Brain (organoid and tissue), 16 donors: ENCODE measurements at places on chromosomes 7 and 10.

DNA sequence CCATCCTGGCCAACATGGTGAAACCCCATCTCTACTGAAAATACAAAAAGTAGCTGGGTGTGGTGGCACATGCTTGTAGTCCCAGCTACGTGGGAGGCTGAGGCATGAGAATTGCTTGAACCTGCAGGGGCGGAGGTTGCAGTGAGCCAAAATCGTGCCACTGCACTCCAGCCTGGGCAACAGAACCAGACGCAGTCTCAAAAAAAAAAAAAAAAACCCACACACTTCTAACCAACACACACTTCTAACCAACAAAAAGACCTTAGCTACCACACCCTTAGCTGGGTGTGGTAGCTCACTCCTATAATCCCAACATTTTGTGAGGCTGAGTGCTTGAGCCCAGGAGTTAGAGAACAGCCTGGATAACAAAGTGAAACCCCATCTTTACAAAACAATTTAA is 33.9 kb upstream of the SPOCK2 start:
- no peak for DNase-seq

- no peak for DNase-seq
Observed at GRCh38 chr7:105905910-105906568, 29.6 kb upstream of the ATXN7L1 start.

- DNase-seq: no peak
Observed at GRCh38 chr7:122166275-122166674, 22.2 kb upstream of the AASS start.

DNA sequence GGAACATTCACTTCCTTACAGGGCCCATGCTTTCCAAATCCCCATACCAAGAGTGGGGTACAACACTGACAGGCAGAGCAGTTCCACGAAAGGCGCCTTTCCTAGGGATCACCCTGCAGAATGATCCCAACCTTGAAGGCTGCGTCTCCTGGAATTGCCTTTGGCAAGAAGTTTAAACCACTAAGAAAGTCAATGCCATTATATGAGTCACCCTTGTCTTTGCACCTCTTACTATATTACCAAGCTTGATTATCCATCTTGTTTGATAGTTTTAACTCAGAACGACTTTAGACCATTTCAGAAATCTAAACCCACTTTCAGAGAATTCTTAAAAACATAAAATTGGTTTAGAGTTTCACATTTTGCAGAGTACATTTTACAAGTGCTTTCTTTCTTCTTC is 282.1 kb downstream of the ARHGAP12 start:
- no peak for DNase-seq

DNA sequence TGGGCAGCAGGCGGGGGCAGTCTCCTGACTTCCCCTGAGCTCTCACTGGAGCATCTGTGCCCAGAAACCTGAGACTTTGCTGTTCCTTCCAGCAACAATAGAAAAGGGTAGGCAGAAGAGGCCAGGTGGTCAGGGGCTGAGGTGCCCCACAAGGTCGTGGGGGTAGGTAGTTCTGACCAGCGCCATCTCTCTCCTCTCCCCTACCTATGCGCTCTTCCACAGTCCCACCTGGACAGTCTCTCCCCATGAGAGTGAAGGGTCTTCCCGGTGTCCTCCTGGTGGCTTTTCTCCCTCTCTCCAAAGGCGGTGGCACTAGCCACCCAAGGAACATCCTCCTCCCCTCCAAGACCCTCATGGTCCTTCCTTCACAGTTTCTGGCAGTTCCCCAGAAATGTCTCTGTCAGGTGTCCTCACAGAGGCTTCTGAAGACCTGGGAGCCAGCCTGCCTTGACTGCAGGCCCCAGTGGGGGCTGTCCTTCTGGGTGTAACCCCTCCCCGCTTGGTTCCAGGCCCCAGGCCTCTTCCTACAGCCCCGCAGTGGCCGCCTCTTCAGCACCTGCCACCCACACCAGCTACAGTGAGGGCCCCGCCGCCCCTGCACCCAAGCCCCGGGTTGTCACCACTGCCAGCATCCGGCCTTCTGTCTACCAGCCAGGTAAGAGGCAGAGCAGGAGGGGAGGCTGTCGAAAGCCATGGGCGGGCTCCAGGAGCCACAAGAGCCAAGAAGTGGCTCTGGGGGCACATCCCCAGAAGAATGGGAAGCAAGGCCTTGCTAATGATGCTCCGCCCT is 41.3 kb downstream of the LDB3 start:
- DNase-seq: no peak

- no peak for DNase-seq
Observed at GRCh38 chr7:15764010-15764409, 77.5 kb upstream of the MEOX2 start.

DNA sequence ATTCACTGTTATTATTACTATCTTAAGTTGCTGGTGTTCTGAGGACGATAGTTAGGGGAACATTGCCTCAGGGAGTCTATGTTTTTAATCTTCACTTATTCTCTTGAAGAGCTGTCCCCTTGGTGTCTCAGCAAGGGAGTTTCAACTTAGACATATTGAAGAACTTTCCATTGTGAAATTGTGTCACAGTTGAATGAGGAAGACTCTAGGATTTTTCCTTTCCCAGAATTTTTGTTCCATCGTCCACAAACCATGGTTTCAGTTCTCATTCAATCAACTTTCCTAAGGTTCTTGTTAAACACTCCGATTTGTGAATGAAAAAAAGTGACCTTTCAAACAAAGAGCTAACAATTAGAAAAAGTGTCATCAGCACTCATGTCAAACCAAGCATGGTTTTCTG is 128.3 kb downstream of the GATA3 start:
- DNase-seq: no peak

DNA sequence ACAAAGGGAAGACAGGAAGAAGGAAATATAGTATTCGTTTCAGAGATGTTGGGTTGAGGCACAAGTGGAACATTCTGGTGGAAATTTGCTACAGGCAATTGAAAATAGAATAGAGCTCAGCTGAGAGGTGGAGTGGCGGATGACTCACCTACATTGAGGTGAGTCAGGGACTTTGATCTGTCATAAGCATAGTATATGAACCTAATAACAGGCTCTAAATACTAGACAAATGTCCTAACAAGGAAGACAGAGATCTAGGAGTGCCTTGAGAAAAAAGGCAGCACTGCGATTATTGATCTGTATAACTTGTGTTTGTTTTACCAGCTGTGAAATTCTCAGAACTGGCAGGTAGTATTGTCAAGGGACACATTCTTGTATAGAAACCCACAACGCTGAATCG is 907 bp upstream of the IFRD1 start:
- no peak for DNase-seq

GRCh38 chr7:142905759-142906158 is 20.2 kb upstream of the TRPV6 start:
- no peak for DNase-seq

- peak; percentile 38 for DNase-seq
Observed at GRCh38 chr10:3484306-3485056, 300.5 kb downstream of the KLF6 start.

DNA sequence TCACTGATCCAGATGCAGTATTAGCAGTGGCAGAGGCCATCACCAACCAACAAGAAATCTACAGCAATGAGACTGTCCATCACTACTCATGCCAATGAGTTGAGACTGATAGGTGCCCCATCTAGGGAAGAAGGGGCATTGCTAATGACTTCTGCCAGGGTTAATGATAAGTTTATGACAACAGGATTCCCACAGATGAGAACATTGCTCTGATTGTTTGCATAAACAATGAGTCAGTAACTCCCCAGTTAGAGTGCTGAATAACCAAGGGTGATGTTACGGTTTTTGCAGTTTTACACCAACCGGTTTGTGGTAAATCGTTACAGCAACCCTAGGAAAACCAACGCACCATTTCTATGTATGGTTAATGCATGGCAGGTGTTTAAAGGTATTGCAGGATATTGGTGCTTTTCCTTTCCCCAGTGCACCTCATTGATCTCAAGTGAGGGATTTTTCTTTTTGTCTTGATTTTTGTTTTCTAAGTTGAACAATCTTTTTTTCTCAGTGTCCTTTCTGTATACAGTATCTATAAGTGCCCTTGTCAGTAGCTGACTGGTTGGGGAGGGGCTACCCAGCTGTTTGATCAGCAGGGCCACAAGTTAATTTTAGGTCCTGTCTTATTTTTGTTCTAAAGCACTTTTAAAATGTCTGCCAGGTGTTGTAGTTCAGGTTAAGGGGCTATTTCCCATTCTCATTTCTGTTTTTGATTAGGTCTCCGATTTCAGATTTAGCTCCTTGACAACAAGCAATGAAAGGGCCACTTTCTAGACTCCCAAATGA is 3.9 kb upstream of the CSGALNACT2 start:
- DNase-seq: no peak

- DNase-seq: no peak
Observed at GRCh38 chr7:44212018-44212417, 11.2 kb downstream of the YKT6 start.
